ENCODE measurements at places on chromosomes 6 and 20.

DNA sequence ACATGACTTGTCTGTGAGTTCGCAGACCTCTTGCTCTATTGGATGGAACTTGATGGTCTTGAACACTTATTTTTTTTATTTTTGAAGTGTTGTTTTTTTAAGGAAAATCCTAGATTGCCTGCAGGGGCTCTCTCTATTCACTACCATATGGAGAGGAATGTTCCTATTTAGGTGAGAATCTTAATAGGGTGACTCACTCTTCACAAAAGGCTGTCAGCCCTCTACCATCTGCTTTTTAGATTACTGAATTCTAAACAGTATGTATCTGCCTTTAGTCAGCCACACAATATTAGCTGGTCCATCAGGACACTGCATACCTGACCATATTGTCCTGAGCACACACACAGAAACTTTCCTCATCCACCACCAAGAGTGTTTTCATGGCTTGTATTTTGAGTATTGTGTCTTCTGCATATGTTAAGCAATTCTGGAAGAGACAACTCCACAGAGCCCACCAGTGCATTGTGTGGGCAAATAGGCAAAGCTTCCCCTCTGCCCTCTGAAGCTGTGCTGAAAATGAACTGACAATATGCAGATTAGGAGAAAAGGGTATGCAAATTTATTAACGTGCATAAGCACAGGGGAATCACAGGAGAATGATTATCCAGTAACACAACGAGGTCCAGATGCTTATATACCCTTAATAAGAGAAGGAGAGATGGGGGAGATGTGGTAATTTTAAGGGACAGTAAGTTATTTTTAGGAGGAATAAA is 6.6 kb upstream of the BTBD9 start:
- DNase-seq, result no peak

DNA sequence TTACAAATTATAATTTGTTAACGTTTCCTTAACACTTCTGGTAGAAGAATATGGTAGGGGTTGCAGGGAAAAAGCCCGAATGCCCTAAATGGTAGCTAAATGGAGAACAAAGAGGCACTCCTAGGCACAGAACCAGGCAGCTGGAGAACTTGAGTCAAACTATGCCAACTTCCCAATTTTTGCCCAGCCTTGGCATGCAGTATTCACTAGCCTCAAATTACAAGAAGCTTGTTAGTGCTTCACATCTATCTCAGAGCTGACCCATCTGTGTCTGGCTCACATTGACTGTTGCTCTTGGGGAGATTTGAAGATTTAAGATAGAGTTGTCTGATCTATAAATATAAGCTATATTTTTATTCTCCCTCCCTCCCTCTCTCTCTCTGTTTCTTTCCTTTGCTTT is 19.4 kb upstream of the LRFN2 start:
- no peak for DNase-seq

- no peak for DNase-seq
Observed at GRCh38 chr6:142716097-142716496, 228.9 kb downstream of the HIVEP2 start.

- DNase-seq, result no peak
Observed at GRCh38 chr6:100678027-100678426, 203.1 kb downstream of the ASCC3 start.

- DNase-seq, result no peak
Observed at GRCh38 chr20:36268440-36269342, 32.4 kb downstream of the AAR2 start.

- DNase-seq, result no peak
Observed at GRCh38 chr6:168290095-168290494, 29.5 kb downstream of the DACT2 start.

DNA sequence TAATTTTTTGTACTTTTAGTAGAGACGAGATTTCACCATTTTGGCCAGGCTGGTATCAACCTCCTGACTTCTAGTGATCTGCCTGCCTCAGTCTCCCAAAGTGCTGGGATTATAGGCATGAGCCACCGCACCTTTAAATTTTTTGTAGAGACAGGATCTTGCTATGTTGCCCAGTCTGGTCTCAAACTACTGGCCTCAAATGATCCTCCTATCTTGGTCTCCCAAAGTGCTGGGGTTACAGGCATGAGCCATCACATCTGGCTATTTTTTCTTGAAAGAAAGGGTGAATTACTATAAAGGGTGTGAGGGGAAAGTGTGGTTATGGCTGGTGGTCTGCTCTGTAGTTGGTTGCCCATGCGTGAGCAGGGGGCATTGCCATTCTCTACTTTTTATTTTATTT is 1.6 kb downstream of the LY6G6F start:
- DNase-seq, result no peak

GRCh38 chr6:51529240-51529639 is 558.2 kb downstream of the PKHD1 start:
- DNase-seq, result no peak

GRCh38 chr20:2207770-2208097 is 88.1 kb upstream of the TGM3 start:
- no peak for DNase-seq

GRCh38 chr20:59821201-59821600 is 112.2 kb downstream of the SYCP2 start:
- DNase-seq, result no peak

- no peak for DNase-seq
Observed at GRCh38 chr6:108732091-108732870, 115.9 kb upstream of the ARMC2 start.

DNA sequence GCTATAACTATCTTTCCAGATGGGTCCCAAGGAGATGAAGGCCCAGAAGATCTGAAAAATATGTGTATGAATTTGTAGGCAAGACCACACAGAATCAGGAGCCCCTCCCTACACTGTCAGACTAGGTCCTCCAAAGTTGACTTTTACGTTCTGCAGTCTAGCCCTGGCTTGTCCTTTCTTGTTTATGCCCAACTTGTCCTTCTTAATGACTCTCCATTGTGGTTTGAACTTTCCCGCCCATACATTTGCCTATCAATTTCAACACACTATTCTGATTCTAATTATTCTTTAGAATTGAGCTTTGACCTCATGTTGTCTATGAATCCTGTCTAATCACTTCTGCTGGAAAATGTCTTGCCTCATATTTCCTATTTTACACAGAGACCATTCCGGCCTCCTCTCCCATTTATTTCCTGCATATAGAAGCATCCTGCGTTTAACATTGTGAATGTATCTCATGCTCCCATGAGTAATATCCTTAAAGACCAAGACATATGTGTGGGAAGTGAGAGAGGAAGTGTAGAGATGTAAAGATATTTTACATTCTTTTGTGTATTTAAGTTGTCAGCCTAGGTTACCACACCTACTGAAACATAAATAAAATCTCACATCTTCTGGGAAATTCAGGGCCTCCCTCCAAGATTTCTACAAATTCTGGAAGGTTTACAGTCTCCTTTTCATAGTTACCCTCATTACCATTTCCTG is 348.3 kb downstream of the BCKDHB start:
- DNase-seq, result no peak

- no peak for DNase-seq
Observed at GRCh38 chr6:127100510-127101140, 17.8 kb upstream of the RSPO3 start.

GRCh38 chr6:158760618-158761250 is 58.4 kb downstream of the EZR start:
- DNase-seq, result no peak

DNA sequence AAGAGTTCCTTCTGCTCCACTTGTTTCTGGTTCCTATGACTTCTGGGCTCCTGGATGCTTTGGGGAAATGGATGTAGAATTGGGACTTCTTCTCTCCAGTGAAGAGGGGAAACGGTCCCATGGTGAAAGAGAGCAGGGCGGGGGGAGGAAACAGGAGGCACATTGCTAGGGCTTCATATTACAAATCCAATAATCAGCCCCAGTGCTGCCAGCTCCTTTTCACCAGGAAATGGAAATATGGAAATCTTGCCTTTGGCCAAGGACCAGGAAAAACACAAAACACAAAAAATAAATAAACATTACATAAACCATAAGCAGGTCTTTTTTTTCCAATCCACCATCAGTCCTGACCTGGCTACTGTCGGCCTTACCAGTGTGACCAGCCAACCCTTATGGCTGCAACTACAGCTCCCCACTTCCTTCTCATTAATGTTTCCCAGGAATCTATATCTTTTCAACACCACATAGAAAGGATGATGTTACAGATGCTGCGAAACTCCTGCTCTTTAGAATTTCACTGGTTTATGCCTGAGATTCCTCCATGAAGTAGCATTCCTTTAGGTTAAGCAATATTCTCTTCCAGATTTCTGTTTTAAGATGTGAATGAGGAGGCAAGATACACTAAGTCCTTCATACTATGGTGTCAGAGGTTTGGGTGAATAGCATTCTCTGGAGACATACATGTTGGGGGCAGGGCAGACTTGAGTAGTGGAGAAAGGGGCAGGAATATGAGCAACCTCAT is 2.0 kb downstream of the PI3 start:
- no peak for DNase-seq

GRCh38 chr20:40806929-40807820 is 118.1 kb upstream of the MAFB start:
- DNase-seq, result peak; percentile 62

- no peak for DNase-seq
Observed at GRCh38 chr20:37948956-37949355, 46.0 kb downstream of the VSTM2L start.

GRCh38 chr20:34370062-34370461 is 7.0 kb downstream of the ITCH start:
- DNase-seq, result no peak

DNA sequence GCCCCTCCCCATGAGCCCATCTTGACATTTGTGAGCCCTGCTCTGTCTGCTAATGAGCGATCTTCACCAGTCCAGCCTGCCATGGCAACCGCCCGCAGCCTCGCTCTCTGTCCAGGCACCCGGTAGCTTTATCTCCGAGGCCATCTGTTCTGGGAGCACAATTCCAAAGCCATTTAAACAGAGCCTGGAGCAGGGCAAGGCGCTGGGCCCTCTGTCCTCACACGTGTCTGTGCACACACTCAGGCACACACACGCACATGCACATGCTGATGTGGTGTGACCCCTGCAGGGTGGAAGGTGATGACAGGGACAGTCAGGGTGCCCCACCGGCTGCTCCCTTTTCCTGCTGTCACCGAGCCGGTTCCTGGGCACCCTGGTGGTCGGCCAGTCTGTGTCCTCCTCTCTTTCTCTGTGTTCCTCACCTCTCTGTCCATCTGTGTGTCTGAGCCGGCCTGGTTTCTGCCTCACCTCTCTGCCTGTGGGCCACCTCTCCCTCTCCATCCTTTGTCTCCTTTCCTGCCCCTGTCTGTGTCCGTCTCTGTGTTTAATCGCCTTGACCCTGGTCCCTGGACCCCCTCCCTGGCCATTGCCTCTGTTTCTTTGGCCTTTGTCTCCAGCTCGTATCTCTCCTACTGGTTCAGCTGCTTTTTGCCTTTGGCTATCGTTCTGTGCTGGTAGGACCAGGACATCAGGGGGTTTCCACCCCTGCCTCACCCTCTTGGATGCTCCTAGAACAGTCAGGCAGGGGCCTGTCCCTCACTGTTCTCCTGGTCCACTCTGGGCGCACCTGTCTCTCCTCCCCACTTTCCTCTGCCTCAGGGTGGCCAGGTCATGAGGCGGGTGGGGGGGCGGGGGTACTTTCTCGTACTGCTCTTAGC is 8.8 kb upstream of the MYT1 start:
- DNase-seq, result no peak

DNA sequence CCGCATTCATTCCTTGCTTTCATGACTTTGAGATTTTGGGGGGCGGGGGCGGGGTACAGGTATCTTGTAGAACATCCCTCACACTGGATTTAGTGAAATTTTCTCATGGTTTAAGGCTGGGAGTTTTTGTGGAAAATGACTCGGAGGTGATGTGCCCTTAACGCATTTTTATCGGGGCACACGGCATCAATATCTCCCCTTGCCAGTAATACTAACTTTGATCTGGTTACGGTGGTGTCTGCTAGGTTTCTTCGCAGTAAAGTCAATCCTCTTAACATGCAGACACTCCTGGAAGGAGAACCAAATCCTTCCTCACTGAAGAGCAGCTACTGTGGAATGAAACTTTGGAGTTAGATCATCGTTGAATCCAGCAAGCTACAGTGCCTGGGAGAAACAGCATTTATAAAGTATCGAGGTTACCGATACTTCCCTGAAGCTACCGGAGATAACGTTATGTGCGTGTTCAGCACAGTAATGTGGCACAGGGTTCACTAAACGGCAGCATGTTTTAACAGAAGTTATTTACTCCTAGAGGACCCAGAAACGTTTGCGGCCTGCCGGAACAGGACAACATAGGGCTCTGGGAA is 1.2 kb upstream of the DYNLRB1 start:
- no peak for DNase-seq
